Suppressor macrophage treated with lipopolysaccharide for 1 hour (primary cell): ENCODE measurements at places on chromosomes 7 and 10.

DNA sequence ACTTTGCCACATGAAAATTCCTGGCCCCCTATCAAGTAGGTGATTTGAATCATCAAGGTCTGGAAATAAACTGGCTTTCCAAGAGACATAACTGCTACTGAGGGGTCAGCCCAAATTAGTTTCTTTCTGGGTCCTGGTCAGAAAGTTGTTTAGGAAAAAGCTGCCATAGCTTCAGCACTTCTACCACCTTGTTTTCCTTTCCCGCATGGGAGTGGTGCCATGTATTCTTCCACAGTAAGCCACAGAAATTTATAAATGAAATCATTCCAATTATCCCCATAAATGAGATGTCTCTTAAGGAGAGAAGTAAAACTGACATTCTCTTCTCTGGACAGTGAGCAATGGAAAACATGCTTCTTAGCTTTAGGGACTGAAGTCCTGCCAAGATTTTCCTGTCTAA, 80.8 kb downstream of the PHYHIPL start:
- DNase-seq: no peak

- no peak for DNase-seq
These were observed 7.8 kb upstream of the MMP21 start for GRCh38 chr10:125783408-125783807.

GRCh38 chr7:113175525-113176104, 57.3 kb upstream of the SMIM30 start:
- DNase-seq: no peak

DNA sequence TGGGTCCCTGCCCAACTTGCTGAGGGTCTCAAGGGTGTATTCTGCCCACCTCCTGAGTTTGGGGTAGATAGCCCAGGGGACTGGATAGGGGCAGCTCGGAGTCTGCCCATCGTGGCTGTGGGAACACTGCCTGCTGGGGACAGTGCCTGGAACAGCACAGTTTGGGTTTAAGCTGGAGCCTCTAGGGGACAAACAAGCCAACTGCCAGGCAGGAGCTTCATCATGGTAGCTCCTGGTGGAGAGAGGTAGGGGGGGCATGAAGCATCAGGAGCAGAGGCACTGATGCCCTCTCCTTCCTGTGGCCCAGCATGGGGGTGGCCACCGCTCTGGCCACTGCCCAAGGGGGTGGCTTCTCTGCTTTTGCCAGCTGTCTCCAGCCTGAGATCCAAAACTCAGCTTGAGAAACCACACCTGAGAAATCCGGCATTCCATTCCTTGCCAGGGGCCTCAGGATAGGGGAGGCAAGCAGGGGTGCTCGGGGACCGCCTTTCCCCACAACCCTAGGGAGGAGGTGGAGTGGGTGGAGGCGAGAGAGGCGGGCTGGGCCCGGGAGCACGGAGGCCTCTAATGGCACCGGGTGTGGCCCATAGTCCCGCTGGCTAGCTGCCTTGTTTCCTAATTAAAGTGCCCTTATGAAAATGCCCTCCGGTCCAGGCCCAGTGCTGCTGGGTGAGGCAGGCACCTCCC, 47.6 kb downstream of the UNC5B start:
- DNase-seq: no peak

GRCh38 chr7:132806834-132807233, 230.6 kb upstream of the PLXNA4 start:
- no peak for DNase-seq

DNA sequence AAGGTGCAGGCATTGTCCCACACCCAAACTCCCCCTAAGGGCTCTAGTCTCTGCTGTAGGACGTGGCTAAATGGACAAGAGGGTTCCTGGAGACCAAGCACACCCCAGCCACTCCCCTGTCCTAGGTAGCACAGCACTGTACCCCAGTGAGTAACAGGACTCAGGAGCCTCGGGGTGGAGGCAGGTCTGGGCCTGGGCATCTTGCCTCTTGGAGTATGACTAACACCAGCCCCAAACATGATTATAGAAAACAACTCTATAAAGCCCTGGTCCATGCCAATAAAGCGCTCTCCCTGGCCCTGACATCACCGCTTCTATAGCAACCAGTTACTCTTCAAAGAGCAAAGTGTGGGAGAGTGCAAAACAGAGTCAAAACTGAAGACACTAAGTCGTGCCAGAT, 195.0 kb downstream of the CALN1 start:
- no peak for DNase-seq

GRCh38 chr10:10677479-10677878, 340.2 kb upstream of the CELF2 start:
- DNase-seq: peak; percentile 81

- DNase-seq: no peak
These were observed 610.1 kb downstream of the LRMDA start for GRCh38 chr10:76041551-76041950.

DNA sequence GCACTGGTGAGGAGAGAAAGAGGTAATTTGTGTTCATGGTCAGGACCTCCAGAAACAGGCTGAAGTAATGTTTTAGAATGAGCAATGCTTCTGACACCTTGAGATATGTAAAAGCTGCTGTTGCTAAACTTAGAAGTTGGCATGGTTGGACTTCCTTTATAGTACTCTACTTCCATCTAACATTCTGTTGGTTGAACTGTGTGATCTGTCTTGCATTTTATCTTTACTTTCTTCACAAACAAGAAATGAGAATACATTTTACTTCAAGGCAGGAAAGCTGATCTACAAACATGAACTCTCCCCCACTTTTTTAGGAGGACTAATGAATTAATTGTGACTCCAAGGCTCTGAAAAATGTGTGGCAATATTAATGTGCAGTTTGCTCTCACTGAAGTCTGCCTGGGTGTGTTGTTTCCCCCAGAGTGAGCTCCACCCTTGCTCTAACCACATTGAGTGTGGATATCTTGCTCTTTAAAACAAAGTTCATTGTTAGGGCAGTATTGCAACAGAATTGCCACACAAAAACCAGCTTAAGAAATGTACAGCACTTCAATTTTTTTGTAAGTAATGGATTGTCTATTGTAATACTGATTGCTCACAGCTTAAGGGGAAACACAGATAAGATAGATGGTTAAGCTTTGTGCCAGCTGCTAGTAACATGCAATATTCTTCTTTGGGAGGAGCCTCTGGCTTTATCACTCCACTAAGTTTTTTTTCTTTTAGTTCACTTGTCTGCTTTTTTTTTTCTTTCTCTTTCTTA, 69.0 kb downstream of the ADD3 start:
- DNase-seq: peak; percentile 68

DNA sequence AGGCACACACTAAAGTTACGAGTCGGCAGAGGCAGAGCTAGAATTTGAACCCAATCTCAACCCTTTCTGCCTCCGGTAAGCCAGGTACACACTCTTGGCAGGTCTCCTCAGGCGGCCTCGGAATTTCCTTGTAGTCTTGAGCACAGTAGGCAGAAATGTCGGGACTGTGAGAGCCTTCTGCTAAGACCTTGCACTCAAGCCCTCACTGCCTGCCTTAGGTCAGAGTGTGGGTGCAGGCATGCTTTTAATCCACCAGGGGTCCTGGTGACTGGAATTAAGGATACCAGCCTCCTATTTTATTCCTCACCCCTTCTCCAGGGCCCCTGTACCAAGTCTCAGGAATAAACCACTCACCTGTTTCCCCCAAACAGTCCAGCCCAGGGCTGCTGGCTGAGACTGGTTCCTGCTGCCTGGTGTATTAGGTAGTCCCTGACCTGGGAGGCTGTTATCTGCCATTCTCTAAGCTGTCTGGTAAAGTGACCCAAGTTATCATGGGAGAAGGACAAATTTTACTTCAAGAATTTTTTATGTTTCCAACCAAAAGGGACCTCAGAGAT, 855 bp downstream of the ATP6V1F start:
- peak; percentile 65 for DNase-seq

GRCh38 chr7:73881352-73882046, 20.5 kb downstream of the TMEM270 start:
- no peak for DNase-seq

GRCh38 chr7:137328373-137329120, 15.0 kb downstream of the PTN start:
- no peak for DNase-seq

DNA sequence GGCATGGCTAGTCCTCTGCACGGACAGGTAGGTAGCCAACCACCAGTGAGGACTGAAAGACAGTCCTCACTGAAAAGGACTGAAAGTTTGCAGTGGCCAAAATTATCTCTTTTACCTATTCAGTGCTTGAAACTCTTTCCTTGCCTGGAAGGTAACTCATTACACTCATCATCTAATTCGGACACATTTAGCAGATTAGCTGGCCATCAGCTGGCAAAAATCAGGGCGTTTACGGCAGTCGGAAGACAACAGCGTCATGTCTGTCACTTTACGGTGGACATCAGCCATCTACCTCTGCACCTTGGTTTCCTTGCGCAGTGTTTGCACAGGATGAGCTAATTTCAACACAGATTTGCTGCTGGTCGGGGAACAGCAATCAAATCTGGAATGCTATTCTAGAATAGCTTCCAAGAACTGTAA, 740 bp downstream of the ANXA7 start:
- no peak for DNase-seq

DNA sequence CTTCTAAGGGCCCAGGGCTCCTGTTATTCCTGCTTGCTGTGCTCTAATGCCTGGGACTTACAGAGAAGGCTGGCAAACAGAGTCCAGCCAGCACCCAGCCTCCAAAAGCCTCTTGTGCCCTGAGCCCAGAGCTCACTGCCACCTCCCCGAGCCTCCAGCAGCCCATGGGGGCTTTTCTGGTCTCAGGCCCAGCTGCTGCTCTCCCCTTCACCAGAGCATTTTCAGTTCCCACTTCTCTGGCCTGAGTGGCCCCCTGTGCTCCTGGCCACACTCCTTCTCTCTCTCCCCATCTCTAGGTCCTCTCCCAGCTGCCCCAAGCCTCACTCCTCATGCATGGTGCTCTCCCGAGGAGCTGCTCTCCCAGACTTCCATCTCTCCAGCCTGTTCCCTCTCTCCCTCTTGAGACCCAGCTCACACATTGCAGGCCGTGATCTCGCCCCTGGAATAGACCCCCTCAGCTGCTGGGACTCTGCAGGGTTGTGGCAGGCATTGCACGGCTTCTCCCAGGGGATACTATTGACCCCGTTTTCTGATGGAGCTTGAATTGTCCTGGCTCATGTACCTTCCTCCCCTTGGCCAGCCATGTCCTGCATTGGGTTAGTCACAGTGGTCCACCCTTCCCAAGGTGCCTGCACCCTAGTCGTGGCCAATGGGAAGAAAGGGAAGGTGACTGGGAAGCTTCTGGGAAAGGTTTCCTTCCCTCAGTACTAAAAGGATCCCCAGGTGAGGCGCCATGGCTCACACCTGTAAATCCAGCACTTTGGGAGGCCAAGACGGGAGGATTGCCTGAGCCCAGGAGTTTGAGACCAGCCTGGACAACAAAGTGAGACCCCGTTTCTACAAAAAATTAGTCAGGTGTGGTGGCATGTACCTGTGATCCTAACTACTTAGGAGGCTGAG, 9.0 kb upstream of the RASSF4 start:
- no peak for DNase-seq

GRCh38 chr10:43214071-43214955, 52.6 kb downstream of the RASGEF1A start:
- DNase-seq: no peak

GRCh38 chr7:134514106-134514505, 13.3 kb upstream of the AKR1B10 start:
- DNase-seq: no peak

GRCh38 chr7:151379193-151379520, 30.7 kb downstream of the WDR86 start:
- DNase-seq: no peak

- peak; percentile 48 for DNase-seq
These were observed 2.7 kb downstream of the LRRC20 start for GRCh38 chr10:70379581-70380176.

DNA sequence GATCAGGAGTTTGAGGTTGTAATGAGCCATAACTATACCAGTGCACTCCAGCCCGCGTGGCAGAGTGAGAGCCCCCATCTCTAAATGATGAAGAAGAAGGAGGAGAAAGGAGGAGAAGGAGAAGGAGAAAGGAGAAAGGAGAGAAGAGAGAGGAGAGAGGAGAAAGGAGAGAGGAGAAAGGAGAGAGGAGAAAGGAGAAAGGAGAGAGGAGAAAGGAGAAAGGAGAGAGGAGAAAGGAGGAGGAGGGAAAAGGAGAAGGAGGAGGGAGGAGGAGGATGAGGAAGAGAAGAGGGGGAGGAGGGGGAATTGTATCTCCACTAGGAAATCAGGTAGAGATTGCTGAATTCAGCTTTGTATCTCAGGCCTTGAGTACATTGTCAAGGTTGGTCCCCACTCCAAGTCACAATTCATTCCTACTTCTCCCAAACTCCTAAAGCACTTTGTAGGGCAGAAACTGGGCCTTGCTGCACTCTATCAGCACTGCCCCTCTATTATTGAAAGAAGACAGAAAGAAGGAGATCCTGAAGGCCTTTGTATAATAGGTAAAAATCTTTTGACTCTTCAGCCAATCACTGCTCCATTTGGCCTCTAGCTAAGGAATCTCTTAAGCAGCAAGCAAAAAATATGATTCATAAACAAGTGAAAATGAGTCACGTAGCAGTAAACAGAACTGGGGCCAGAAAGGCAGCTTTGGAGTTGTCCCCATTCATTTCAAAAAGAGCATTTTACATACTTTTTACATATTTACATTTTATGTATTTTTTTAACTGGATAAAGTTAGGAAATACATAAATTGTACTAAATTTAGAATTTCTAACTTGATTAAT, 178.0 kb downstream of the IMMP2L start:
- peak; percentile 30 for DNase-seq

DNA sequence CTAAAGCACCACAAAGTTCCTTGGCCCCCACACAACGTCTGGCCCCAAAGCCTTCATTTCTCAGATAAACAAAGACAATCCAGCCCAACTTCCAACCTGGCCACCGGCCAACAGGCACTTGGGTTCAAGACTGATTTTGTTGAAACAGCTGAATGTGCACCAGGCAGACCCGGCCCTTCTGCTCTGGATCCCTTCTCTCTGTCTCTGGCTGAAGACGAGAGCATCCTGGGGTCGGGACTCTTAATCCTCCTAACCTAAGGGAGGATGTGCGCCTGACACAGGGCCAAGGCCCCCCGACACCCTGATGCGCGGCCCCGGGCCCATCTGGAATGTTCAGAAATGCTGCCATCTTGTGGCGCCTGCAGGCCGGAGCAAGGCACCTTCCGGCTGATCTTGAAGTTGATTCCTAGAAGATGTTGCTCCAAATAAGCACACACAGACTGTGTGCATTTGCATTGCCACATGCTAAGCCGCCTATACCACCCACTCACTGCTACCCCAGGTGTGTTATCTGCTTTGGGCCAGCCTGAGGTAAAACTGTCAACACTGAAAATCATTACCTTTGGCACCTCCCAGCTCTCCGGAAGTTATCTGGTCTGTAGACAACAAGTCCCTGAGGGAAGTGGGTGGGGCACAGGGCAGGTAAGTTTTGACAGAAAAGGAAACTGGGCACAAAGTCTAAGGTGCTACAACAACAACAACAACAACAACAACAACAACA, 98.4 kb upstream of the HABP2 start:
- peak; percentile 70 for DNase-seq

DNA sequence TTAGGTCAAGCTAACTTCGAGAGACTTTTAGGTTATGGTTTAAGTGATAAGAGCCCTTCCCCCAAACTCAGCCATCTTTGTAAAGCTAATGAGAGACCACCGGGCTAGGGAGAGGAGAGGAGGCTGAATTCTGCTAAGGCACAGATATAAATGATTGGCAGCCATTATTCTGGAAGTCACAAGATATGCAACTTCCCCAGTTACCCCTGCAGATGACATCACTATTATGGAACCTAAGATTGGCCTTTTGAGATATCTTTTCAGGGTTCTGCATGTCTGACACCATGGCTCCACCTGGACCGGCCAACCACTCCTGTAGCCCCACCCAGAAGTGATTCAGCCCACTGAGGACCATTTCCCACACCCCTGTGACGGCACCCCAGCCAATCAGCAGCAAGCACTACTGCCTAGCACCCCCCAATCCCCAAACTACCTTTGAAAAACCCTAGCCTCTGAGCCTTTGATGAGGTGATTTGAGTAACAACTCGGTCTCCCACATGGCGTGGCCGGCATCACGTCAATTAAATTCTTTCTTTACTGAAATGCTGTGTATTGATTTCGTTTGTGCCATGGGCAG, 14.4 kb downstream of the VIPR2 start:
- no peak for DNase-seq
